ENCODE measurements at places on chromosomes 1 and 21.

GRCh38 chr1:116573431-116574095, 2.7 kb upstream of the CD58 start:
- no peak for DNase-seq

GRCh38 chr1:26021647-26022403, at the start of gene EXTL1:
TSS of gene EXTL1 (plus strand) at chr1:26021775. CDS start at chr1:26022647, 872 bp downstream.
- no peak for DNase-seq

DNA sequence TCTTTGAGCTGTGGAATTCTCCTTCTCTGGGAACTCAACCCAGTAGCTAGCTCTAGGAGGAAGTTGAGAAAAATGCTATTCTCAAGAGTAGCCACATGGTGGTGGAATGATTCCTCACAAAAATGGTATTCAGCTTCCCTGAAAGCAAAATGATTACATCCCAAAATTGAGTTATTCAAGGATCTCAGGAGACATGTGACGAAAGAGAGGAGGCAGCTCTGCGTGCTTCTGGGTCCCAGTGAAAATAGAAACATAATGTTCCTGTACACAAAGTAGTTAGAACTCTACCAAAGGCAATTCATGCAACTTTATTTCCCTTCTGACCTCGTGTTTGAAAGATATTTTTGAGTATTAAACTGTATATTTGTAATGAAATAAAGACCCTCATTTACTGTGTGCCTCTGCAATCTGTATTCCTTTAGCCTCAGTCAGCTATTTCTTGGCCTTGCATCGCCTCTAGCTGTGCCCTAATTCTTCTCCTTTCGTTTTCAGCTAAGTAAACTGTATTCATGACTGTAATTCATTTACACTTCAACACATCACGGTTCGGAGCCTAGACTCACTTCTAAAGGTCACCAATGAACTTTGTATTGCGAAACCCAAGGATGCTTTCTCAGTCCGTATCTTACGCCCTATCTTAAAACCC, 167.3 kb downstream of the FASLG start:
- DNase-seq, result peak; percentile 55

GRCh38 chr1:67314696-67315095, 7.0 kb downstream of the IL12RB2 start:
- DNase-seq, result no peak

GRCh38 chr1:66575739-66576138, 41.8 kb downstream of the SGIP1 start:
- peak; percentile 15 for DNase-seq
